ENCODE measurements at places on chromosomes 11 and 22.

GRCh38 chr22:27647540-27647939, 154.0 kb downstream of the MN1 start:
- DNase-seq = no peak

GRCh38 chr11:31804312-31805036, 6.6 kb downstream of the PAX6 start:
- DNase-seq = no peak

DNA sequence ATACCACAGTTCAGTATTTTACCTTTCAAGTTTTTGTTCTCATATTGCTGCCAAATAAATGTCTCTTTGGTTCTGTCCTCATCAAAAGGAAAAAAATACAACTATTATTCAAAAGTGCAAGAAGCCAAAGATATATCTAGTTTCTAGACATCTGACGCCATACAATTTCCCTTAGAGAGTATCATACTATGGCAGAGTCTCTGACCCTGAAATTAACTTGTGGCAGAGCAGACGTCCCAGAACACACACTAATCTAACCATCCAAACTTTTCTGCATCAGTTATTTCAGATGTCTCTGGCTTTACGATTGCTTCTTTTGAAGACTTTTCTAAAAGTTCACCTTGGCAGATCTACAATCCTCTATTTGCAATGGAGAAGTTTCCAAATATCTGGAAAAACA, 2.7 kb downstream of the OR51T1 start:
- no peak for DNase-seq

- DNase-seq = no peak
These were observed 114.3 kb downstream of the PHF21B start for GRCh38 chr22:44895296-44896055.

Measured in stimulated activated CD4-positive, alpha-beta T cell treated with anti-CD3 and anti-CD28 coated beads, Interleukin-15, amount 100 ng/mL, for 1 hour (primary cell).